ENCODE measurements at places on chromosomes 16 and 17.

DNA sequence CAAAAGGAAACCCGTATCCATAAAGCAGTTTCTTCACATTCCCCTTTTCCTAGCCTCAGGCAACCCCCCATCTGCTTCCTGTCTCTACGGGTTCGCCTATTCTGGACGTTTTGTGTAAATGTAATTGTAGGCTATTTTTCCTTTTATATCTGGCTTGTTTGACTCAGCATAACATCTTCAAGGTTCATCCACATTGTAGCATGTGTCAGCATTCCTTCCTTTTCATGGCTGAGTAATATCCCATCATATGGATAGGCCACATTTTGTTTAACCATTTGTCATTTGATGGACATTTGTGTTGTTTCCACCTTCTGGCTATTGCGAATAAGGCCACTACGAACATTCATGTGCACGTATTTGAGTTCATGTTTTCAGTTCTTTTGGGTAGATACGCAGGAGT, 54.6 kb downstream of the FOXL1 start:
- DNase-seq = no peak

DNA sequence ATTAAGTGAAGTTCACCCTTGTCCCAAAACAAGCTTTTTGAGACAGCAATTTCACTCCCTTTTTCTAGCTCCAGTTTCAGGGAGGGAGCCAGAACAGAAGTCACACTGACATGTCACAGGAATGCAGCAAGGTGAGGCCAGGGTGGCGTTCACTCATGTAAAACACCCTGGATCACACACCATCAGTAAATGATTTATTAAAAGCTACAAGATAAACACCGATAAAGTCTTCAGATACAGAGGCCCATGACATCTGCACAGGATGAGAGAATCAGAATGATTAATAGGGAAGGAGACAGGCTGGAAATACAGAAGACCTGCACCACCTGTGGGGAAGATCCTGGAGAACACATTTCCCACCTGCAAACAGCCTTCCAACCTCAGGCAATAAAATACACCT, 77.5 kb upstream of the DYNLRB2 start:
- no peak for DNase-seq

DNA sequence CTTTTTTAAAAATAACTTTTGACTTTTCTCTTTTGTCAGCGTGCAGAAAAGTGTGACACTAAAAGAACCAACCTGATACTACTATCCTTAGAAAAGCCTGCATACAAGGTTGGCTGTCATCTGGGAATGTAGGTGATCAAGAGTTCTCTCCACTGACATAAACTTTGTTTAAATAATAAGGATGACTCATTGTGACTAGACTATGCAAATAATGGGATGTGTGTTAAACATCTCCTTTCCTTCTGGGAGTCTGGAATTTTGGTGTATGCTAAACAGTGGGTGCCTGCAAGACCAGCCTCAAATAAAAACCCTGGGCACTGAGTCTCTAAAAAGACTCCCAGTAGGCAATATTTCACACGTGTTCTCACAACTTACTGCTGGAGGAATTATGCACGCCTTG, 373.4 kb downstream of the CNTNAP4 start:
- no peak for DNase-seq

DNA sequence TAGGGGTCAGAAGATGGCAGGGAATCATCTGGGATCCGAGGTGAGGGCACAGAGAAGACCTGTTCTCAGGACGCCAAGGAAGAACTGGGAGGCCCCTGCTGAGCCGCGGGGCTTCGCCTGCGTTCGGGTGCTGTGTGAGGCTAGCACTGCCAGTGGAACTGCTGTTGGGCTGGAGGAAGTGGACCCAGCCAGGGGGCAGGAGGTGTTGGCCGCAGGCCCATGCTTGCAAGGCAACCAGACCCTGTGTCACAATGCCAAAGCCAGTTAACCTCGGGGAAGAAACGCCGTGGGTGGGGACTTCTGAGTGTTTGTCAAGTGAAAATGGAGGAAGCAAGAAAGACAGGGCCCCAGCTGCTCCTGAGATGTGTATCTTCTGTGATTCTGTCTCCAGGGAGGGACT, 185.5 kb downstream of the LGALS9B start:
- no peak for DNase-seq

DNA sequence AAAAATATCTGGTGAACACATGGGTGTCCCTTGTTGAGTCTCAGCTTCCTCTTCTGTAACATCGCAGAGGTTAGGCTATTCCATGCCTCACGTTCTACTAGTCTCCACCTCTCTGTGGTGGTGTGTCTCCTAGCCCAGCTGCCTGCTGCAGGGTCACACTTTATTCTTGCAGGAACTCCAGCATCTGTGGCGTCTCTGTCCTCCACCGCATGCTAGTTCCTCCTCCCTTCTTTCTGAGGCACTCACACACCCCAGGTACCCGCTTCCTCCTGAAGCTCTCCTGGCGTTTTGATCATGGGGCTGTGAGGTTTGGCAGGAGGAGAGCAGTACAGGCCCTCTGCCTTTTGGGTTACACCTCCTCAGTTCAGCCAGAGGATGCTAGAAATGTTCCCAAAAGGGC, 9.9 kb upstream of the TEX2 start:
- no peak for DNase-seq

GRCh38 chr16:56282451-56282850, 91.2 kb downstream of the GNAO1 start:
- DNase-seq = no peak

- DNase-seq = no peak
Measured at GRCh38 chr17:33682599-33682998, 389.5 kb upstream of the ASIC2 start.

- DNase-seq = no peak
Measured at GRCh38 chr17:34228781-34229180, 26.3 kb upstream of the CCL2 start.

GRCh38 chr16:74190292-74190691, 106.3 kb upstream of the PSMD7 start:
- no peak for DNase-seq

DNA sequence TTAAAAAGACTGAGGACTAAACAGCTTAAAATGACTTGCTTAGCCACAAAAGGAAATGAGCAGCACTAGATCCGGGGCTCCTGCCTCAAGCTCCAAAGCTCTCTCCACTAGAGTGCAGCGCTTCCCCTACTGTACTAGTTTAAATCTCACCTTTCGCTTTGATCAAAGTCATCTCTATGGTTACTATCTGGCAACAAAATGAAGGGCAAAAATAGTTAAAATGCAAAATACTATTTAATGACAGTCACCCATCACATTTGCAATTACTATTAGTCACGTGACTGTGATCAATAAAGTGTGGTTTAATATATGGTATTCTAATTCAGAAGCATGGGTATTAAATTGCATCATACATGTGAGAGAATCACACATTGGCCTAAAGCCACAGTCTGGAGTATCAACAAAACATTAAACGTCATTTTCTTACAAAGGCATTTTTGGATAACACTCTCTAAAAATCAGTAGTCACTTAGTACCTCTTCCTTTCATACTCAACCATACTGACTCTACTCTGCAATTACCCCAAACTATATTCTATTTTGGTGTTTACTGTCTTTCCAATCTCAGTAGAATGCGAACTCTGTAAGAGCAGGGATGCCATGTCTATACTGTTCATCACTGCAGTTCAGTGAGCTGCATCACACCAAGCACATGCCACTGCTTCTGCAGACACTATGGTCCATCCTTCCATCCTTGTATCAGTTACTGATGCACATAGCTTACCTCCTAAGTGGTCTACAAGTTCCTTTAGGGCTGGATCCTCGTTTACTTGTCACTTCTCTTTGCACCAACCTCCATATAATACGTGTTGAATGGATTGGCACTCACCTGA, 6.2 kb downstream of the PSMD12 start:
- peak; percentile 44 for DNase-seq

GRCh38 chr17:52148969-52149351, 9.6 kb downstream of the CA10 start:
- DNase-seq = no peak

GRCh38 chr17:58330997-58331814, 2.6 kb upstream of the TSPOAP1 start:
- DNase-seq = peak; percentile 82

DNA sequence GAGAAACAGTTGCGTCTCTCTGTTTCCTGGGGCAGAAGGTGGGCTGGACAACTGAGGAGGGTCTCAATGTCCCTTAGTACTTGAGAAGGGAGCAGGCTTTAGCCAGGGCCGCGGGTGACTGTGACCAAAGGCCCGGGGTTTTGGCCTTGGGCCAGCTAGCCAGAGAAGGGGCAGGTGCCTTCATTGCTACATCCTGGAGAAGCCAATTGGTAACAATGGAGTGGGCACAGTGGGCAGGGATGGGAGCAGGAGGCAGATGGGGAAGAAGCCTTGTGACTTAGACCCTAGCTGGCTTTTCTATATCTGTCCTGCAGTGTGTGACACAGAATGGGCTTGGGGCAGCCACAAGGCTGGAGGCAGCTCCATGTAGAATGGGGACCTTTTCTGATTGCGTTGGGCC, 46.0 kb downstream of the CLEC16A start:
- no peak for DNase-seq

DNA sequence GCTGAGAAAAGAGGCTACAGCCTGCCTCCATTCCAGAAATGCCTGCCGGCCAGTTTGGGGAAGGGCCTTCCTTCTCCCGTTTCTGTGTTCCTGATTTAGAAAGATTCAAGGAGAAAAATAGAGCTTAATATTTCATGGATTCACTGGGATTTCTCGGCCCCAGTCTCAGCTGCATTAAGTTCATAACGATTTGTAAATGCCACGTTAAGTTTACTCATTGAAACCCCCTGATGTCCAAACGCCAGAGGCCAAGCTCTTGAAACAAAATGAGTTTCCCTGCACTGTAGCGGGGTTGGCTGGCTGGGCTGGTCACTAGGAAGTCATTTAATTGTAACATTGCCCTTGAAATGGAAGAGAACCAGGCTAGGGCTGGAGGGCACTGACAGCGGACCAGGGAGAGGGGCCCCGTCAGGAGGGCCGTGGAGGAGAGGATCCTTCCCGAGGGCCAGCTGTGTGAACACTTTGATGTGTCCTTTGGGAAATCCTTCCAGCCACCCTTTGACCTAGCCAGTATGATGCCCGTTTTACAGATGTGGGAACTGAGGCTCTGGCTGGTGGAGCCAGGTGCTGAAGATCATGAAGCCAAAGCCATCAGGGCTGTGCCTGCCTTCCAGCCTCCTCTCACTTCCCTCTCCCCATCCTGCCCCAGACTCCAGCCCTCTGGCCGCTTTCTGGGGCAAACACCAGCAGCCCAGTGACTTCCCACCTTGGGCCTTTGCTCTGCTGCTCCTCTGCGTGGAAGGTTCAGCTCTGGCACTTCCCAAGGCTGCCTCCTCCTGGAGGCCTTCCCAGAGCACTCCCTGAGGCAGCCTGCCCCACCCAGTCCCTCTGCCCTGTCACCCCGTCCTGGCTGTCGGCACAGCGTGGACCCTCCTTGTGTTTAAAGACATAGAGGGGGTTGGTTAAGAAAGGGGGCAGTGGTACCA, 220.6 kb downstream of the KATNIP start:
- DNase-seq = no peak

DNA sequence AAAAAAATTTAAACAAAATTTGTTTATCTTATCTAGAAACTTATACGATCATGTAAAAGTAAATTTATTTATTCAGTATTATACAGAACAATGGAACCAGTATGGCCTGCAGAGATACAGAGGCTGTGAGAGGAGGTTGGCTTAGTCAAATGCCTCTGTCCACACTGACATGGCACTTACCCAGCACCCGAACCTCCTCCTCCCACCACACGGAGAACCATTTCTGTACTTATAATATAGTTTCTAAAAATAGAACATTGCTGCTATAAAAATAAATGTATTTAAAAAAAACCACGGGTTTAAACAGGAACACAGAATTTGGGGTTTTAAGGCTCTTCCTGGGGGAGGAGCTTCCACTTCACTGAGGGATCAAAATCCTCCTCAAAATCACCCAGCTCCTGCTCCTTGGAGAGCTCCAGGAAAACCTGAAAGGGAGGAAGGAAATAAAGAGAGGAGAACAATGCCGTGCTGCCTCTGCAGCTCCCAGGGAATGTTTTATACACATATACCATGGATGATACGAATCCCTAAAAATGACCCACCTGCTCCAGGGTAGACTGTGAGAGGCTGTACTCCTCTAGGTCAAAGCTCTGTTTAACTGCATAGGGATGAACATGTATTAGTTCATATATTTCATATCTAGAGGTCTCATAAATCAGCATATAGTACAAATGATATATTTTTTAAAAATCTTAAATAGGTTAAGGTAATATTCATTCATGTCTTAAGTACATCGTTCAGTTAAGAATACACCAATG, 87.3 kb downstream of the ABCA8 start:
- no peak for DNase-seq

DNA sequence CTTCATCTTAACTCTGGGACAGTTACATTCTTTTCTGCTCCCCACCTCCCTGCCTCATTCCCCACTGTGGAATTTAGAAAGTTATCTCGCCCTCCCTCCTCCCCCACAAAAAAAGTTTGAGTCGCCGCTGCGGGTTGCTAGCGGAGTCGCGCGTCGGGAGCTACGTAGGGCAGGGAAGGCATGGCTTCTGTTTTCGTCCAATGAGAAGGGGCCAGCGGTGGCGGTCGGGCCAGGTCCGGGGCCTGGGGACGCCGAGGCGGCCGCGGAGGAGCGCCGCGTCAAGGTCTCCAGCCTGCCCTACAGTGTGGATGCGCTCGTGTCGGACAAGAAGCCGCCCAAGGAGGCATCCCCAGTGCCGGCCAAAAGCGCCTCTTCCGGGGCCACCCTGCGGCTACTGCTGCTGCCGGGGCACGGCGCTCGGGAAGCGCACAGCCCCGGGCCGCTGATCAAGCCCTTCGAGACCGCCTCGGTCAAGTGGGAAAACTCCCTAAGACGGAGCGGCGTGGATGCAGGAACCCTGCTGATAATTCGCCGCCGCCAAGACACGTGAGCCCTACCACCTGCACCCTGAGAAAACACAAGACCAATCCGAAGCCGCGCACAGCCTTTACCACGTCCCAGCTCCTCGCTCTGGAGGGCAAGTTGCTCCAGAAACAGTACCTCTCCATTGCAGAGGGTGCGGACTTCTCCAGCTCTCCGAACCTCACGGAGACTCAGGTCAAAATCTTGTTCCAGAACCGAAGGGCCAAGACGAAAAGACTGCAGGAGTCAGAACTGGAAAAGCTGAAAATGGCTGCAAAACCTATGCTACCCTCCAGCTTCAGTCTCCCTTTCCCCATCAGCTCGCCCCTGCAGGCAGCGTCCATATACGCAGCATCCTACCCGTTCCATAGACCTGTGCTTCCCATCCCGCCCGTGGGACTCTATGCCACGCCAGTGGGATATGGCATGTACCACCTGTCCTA, 8.9 kb downstream of the OR4D1 start:
- peak; percentile 68 for DNase-seq

DNA sequence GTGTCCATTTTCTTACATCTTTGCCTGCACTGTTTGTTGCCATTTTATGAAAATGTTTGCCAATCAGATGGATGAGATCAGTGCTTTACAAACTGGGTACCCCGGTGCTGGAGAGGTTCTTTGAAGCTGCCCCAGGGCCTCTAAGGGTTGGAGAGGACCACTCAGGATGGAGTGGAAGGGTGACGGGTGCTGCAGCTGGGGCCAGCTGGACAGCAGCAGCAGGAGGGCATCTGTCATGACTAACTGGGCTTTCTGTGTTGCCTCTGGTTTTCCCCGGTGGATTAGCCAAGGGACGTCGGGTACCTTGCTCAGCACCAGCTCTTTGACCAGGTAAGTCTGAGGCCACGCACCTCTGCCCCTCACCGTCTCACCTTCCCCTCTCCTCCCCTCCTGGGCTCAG, 12.3 kb downstream of the KDM8 start:
- no peak for DNase-seq

Measured in activated naive CD4-positive, alpha-beta T cell treated with Interleukin-2 at 50 U/mL for 16 hours (primary cell).